ENCODE measurements at places on chromosomes 5 and 9.

- DNase-seq, result no peak
Observed at GRCh38 chr5:174425964-174426290, 298.5 kb upstream of the MSX2 start.

DNA sequence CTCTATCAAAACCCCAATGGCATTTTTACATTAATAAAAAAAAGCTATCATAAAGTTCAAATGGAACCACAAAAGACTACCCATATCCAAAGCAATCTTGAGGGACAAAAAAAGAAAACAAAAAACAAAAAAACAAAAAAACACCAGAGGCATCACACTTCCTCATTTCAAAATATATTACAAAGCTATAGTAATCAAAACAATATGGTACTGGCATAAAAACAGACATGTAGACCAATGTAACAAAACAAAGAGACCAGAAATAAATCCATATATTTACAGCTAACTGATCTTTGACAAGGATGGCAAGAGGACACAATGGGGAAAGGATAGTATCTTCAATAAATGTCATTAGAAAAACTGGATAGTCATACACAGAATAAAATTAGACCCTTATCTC is 245.1 kb upstream of the MSX2 start:
- no peak for DNase-seq

GRCh38 chr5:109711673-109712072 is 21.9 kb downstream of the MAN2A1 start:
- no peak for DNase-seq

DNA sequence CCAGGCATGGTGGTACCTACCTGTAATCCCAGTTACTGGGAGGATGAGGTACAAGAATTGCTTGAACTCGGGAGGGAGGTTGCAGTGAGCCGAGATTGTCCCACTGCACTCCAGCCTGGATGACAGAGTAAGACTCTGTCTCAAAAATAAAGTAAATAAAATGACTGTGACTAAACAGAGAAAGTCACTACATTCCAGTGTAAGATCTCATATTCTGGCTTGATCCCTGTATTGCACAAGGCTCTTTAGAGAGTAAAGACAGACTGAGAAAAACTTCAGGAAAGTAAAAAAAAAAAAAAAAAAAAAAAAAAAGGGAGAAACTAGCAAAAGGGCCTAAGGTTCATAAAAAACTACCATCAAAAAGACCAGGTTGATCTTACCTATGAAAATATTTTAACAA is 106.6 kb upstream of the PJA2 start:
- peak; percentile 42 for DNase-seq

DNA sequence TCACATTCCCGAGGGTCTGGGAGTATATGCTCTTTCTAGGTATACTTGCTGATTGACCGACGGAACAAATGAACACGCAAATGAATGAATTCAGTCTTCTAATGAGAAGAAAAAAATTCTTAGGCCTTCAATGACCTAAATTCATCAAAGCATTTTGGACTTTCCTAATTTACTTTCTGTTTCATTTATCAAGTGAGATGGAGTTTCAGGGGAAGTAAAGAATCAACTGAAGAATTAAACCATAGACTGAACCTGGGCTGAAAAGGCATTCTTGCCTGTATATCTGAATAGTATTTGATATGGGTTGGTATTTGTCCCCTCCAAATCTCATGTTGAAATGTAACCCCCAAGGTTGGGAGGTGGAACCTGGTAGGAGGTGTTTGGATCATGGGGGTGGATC is 64.1 kb downstream of the ZFAND5 start:
- DNase-seq, result no peak

DNA sequence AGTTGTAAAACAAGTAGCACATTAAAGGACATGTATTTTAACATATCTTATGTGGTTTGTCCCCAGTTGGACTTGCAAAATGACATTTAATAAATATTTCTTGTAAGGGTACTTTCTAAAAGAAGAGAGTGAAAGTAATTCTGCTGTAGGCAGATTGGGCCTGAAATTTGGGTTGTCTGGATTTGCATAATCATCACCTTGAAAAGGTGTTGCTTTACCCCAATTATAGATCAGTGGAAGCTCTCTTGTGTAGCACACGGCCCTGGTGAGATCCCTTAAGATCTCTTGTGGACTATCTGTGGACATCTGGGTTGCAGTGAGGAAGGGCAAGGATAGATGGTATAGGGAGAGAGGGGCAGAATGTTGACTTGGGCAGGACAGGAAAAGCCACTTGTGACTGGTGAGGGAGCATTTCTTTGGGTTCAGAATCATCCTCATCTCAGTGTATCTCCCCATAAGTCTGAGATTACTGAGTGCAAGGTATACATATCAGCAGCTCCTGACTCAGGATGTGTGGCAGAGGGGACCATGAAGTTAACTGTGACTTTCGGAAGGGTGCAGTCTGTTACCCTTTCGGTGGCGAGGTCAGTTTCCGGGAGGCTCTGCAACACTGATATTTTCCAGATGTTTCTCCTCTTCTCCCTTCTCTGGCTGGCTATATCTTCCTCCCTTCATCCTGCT is 2.0 kb upstream of the TNFAIP8 start:
- no peak for DNase-seq

- peak; percentile 51 for DNase-seq
Observed at GRCh38 chr9:91186632-91187108, 175.0 kb downstream of the AUH start.

GRCh38 chr5:82862261-82862660 is 214.9 kb downstream of the TMEM167A start:
- no peak for DNase-seq

- DNase-seq, result no peak
Observed at GRCh38 chr9:2837915-2838314, 6.0 kb downstream of the PUM3 start.

Measured in AG20443 (cell line).